Activated CD4-positive, alpha-beta T cell treated with anti-CD3 and anti-CD28 coated beads for 36 hours (primary cell): ENCODE measurements at places on chromosomes 11 and 22. TPM values are rescaled to one million over a fixed set of nuclear protein-coding genes. Genes with fewer than 3 reads are reported as not detected.

The RTN4R gene
- total RNA-seq = 2.3 TPM

The CECR2 gene
- 0.18 TPM for total RNA-seq

The TTLL8 gene
- total RNA-seq = not detected

The KDM4E gene
- total RNA-seq = not detected

The MS4A14 gene
- not detected for total RNA-seq

GRCh38 chr11:15119826-15120225, 5.1 kb downstream of the INSC start:
- peaks cover 42% of the 10 kb centered on the region for H3K27me3 ChIP-seq
- H3K36me3 ChIP-seq = no peaks in the 10 kb centered on the region
- no peak overlapping the region for H3K27ac ChIP-seq
- H3K4me1 ChIP-seq = peaks cover 6% of the 10 kb centered on the region

GRCh38 chr22:42743501-42743991, 22.9 kb upstream of the A4GALT start:
- peaks cover 4% of the 10 kb centered on the region for H3K27me3 ChIP-seq
- H3K4me1 ChIP-seq = no peaks in the 10 kb centered on the region
- DNase-seq = no peak

DNA sequence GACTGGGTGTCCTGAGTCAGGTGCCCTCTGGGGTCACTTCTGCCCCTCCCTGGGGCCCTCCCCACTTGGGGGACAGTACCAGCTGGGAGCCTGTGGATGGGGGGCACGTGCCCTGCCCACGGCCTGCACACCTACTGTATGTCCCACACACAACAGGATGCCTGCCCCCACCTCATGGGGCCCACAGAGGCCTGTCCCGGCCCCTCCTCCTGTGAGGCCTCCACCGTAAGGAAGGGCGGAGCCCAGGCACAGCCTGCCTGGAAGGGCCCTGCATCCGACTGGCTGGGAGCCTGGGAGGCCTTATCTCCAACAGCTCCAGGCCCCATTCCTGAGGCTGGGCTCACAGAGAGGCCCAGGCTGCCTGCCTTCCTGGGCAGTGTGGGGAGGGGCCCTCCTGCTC, 47.8 kb downstream of the BRSK2 start:
- no peak overlapping the region for H3K4me3 ChIP-seq
- H3K4me1 ChIP-seq = no peaks in the 10 kb centered on the region
- H3K36me3 ChIP-seq = no peaks in the 10 kb centered on the region
- no peak for DNase-seq

GRCh38 chr11:30497600-30497999, 88.6 kb downstream of the MPPED2 start:
- no peaks in the 10 kb centered on the region for H3K36me3 ChIP-seq
- peaks cover 3% of the 10 kb centered on the region for H3K27me3 ChIP-seq
- no peaks in the 10 kb centered on the region for H3K4me1 ChIP-seq
- no peak overlapping the region for H3K27ac ChIP-seq

DNA sequence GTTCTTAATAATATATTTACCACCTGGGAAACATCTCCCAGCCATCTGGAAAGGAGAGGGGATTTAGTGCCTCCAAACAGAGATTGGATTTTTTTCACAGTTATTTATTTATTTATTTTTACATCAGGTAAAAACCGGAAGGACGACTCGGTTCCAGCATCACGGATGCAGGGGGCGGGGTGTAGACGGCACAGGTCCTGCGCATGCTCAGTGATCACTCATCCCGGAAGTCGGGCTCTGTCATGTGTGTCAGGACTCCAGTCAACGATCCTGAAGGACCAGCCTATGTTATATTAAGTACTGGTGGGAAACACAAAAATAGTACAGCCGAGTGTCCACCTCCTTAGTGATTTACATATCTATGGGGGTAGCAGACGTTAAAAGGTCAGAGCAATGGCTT, 467.6 kb downstream of the NTM start:
- H3K27me3 ChIP-seq = peaks cover 2% of the 10 kb centered on the region
- H3K4me3 ChIP-seq = no peak overlapping the region
- H3K36me3 ChIP-seq = no peaks in the 10 kb centered on the region
- H3K4me1 ChIP-seq = no peaks in the 10 kb centered on the region

DNA sequence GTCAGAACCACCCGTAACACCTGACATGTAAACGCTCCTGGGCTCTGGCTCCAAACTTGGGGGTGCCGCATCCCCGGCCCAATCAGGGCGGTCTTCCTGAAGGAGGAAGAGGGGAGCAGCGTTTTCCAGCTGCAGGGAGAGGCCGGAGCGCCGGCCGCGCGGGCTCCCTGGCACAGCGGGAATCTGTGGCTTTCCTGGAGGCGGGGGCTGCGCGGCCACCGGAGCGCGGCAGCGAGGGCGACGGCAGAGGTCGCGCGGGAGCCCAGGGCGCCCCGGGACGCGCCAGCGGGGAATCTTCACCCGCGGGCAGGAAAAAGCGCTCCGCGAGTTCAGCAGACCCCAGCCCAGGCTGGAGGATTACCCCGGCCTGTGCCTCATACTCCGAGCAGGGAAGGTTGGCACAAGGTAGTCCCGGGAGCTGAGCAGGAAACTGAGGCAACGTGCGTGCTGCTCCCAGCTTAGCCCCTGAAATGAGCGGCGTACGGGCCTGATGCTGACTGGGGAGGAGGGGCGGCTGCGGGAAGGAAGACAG, 600 bp upstream of the ESAM start:
- H3K27ac ChIP-seq = no peak overlapping the region
- peaks cover 21% of the 10 kb centered on the region for H3K4me1 ChIP-seq
- peak overlapping the region; percentile 81 for H3K4me3 ChIP-seq
- H3K27me3 ChIP-seq = peaks cover 31% of the 10 kb centered on the region
- no peak for DNase-seq

DNA sequence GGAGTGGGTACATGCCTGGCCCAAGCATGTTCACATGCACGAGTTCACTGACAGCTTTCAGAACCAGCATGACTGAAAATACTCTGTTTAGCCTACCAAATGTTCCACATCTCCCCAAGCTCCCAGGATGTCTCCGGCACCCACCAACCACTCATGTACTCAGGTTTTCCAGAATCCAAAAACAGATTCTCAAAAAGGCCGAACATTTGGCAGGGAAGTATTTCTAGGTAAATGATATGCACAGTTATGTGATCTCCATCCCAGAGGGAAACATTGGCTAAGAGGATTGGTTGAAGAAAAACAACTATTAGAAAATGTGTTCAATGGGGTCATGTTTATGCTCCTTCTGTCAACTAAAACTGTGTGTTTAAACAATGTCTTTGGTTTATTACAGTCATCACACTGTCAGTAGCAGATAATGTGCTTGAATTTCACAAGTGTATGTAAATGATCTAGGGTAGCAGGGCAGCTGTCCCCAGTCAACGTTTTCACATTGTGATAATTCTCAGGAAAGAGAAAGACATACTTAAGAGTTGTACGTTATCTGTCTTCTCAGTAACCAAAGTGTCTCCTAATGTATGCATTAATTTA, 52.3 kb downstream of the BARX2 start:
- H3K27ac ChIP-seq = no peak overlapping the region
- H3K4me1 ChIP-seq = no peaks in the 10 kb centered on the region
- no peak overlapping the region for H3K4me3 ChIP-seq
- DNase-seq = no peak
- H3K27me3 ChIP-seq = peaks cover 22% of the 10 kb centered on the region

GRCh38 chr22:47198801-47199251, 436.4 kb downstream of the TBC1D22A start:
- no peaks in the 10 kb centered on the region for H3K36me3 ChIP-seq
- no peak overlapping the region for H3K4me3 ChIP-seq
- DNase-seq = no peak
- H3K27me3 ChIP-seq = no peaks in the 10 kb centered on the region
- no peak overlapping the region for H3K27ac ChIP-seq

- peaks cover 12% of the 10 kb centered on the region for H3K4me1 ChIP-seq
- H3K36me3 ChIP-seq = peaks cover 4% of the 10 kb centered on the region
- no peak overlapping the region for H3K27ac ChIP-seq
Observed at GRCh38 chr22:50084614-50085021, 608 bp downstream of the MLC1 start.

GRCh38 chr11:6203327-6203726, 2.0 kb upstream of the C11orf42 start:
- peak overlapping the region; percentile 27 for H3K27ac ChIP-seq
- peak; percentile 16 for DNase-seq
- H3K27me3 ChIP-seq = no peaks in the 10 kb centered on the region
- peaks cover 12% of the 10 kb centered on the region for H3K36me3 ChIP-seq
- H3K4me3 ChIP-seq = no peak overlapping the region

DNA sequence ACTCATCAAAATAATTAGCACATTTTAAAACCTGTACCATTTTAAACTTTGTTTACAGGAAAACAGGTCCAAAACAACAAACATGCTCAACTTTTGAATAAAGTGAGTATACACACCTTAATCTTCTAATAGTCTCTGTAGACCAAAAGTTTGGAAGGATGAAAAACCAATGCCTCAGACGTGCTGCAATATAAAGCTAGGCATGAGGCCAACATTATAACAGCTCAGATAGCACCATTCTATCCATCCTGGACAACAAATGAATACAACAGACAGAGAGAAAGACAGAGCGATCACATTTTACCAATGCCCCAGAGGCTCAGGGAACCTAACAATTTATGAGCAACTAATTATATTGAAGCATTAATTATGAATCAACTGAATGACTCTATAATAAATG, 77.0 kb downstream of the PAK1 start:
- peaks cover 5% of the 10 kb centered on the region for H3K4me1 ChIP-seq
- no peaks in the 10 kb centered on the region for H3K27me3 ChIP-seq
- H3K36me3 ChIP-seq = peaks cover 4% of the 10 kb centered on the region
- DNase-seq = no peak
- no peak overlapping the region for H3K4me3 ChIP-seq

DNA sequence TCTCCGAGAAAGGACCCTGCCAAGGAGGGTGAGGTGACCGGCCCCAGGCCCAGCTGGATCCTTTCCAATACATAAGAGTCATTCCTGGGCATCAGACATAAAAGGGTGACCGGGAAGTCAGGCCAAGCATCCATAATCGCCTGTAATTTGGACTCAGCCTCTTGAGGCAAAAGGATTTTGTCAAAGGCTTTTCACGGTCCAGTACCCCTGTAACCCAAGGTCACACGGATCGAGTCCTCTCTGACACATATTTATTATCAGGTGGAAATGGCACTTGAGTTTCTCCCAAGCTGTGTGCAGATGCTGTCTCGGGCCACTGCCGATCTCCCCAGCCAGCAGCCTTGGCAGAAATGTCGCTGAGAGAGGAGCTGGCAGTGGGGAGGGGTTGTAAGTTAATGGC, 556.5 kb downstream of the MN1 start:
- H3K4me3 ChIP-seq = no peak overlapping the region
- peaks cover 3% of the 10 kb centered on the region for H3K27me3 ChIP-seq
- H3K4me1 ChIP-seq = peaks cover 14% of the 10 kb centered on the region
- no peaks in the 10 kb centered on the region for H3K36me3 ChIP-seq
- H3K27ac ChIP-seq = no peak overlapping the region

- no peak overlapping the region for H3K4me3 ChIP-seq
- no peak overlapping the region for H3K27ac ChIP-seq
- no peak for DNase-seq
- peaks cover 2% of the 10 kb centered on the region for H3K4me1 ChIP-seq
- H3K36me3 ChIP-seq = peaks cover 7% of the 10 kb centered on the region
Observed at GRCh38 chr11:71979602-71980001, 19.1 kb upstream of the IL18BP start.
